ENCODE measurements at places on chromosomes 7 and 10.

- DNase-seq: no peak
Observed at GRCh38 chr7:102046373-102047117, 229.1 kb downstream of the CUX1 start.

DNA sequence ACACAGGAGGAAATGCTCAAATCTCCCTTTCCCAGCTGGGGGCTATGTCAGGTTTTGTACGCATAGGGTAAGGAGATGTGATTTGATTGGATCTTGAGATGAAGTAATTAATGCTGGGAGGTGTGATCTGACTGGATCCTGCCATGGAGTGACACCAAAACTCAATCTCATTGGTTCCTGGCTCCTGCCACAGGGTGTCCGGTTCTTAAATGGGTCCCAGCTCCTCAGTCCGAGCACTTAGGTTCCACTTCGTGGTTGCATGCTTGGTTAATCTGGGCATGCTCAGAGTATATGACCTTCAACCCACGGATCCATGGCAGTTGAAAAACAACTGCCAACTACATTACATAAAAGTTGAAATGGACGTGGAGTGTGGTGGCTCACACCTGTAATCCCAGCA, 3.1 kb upstream of the ZNF12 start:
- DNase-seq: no peak

GRCh38 chr7:16636555-16637101, 8.9 kb downstream of the ANKMY2 start:
- no peak for DNase-seq

DNA sequence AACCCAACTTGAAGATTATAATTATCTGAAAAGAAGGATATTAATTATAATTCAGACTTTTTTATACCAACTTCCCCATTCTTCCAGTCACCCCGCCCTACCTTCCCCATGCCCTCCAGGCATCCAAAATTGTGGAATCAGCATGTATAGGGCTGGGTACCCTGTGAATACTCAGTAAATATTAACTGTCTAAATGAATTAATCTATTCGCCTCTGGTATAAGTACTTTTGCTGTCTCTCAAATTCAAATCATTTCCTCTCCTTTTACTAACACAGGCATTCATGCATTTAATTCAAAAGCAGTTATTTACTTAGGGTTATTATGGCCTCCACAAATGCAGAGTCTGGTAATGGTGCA, 26.5 kb upstream of the GOT1 start:
- DNase-seq: no peak

DNA sequence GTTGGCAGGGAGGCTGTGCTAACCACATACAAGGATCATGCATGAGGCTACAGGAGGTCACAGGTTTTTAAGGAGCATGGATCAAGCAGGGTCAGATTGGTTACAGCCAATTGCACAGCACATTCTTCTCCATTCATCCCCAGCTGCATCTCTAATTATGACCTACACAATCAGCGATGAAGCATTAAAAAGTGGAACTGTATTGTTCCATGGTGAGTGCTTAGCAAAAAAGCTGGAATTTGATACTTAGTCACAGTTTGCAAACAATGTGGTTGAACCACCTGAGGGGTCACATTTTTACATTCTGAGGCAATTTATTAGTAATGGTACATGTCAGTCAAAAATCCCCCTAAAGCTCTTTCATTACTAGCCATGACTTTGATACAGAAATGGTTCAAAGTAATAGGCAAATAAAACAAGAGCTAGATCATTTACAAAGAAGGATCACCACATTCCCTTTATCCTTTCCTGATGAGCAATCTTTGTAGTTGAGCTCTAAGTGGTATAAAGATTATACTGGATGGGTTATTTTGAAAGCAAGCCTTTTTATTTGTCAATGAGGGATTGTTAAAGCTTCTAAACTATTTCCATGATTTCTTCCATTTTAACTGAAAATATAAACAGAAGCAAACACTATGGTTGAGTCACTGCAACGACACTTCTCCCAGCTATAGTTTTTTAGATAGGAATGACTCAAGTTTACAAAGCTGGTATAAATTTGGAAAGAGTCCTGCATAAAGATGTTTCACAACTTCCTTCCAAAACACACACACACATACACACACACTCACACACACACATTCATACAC, 217.8 kb upstream of the SEMA3A start:
- DNase-seq: no peak

DNA sequence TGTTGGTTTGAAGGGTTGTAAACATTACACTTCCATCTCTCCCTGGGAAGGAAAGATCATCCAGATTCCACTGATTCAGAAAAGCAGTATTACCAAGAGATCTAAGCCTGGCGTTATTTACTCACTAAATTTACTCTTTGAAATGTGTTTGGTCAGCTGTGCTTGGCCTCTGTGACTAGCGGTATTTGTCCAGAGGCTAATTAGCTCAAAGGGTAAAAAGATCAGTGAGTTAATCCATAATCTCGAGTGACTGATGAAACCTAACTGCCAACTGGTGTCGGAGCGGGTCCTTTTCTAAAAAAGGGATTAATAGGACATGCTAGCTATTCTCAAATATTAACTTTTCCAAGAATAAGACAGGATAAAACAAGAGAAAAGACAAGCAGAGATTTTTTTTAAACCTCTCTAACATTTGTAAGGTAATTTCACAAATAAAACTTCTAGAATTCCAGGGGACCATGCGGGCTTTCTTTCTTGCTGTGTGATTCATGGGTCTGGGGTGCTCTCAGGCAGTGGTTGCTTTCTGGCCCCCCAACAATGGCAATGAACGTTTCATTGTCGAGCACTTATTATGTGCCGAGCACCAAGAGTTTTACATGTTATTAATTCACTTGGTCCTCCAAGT, 247.3 kb upstream of the AOAH start:
- DNase-seq: no peak

- no peak for DNase-seq
Observed at GRCh38 chr10:52027055-52027705, 286.9 kb upstream of the DKK1 start.

- no peak for DNase-seq
Observed at GRCh38 chr7:13117103-13117502, 429.7 kb downstream of the ARL4A start.

- DNase-seq: no peak
Observed at GRCh38 chr7:106640368-106641141, 20.4 kb downstream of the CCDC71L start.

DNA sequence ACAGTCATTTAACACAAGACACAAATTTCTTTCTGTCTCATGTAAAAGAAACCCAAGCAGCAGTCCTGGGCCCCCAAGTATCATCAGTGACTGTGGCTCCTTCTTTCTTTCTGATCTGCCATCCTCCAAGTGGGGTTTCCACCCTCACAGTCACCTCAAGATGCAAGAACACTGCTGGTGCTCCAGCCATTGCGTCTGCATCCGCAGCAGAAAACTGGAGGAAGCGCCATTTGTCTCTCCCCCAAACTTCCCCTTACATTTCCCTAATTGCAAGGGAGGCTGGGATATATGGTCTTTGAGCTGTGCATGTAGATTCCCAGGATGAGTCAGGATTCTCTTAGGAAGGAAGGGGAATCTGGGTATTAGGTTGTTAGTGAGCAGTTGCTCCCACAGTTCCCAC, 60.9 kb upstream of the GNA12 start:
- no peak for DNase-seq

- DNase-seq: no peak
Observed at GRCh38 chr10:78752221-78752620, 316.5 kb upstream of the ZMIZ1 start.

- DNase-seq: no peak
Observed at GRCh38 chr7:98174334-98175259, 36.6 kb upstream of the BHLHA15 start.

GRCh38 chr10:63994371-63994770, 473.2 kb downstream of the REEP3 start:
- DNase-seq: no peak

DNA sequence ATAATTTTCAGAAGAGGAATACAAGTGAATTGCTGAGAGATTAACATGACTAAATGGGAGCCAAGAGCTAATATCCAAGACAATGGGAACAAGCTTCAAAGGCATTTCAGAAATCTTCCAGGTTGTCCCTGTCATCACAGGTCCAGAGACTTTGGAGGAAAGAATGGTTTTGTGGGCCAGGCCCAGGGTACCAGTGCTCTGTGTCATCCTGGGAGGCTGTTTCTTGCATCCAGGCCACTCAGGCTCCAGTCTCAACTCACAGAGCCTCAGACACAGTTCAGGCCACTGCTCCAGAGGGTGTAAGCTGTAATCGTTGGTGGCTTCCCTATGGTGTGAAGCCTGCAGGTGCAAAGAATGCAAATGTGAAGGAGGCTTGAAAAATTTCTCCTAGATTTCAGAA, 170.4 kb upstream of the NRG3 start:
- no peak for DNase-seq

GRCh38 chr10:29600067-29600466, 34.7 kb downstream of the SVIL start:
- DNase-seq: no peak

DNA sequence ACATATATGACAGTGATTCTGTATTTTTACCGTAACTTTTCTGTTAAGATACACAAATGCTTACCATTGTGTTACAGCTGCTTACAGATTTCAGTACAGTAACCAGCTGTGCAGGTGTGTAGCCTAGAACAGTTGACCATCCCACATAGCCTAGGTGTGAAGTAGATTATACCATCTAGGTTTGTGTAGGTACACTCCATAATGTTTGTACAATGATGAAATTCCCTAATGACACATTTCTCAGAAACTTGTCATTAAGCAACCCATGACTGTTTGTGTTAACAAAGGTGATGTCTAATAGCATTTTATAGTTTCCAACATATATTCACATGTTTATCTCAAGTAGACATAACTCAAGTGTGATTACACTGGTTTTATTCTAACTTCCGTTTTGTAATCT, 218.5 kb downstream of the PLXDC2 start:
- no peak for DNase-seq

- DNase-seq: no peak
Observed at GRCh38 chr7:49839863-49840645, 66.6 kb downstream of the VWC2 start.

DNA sequence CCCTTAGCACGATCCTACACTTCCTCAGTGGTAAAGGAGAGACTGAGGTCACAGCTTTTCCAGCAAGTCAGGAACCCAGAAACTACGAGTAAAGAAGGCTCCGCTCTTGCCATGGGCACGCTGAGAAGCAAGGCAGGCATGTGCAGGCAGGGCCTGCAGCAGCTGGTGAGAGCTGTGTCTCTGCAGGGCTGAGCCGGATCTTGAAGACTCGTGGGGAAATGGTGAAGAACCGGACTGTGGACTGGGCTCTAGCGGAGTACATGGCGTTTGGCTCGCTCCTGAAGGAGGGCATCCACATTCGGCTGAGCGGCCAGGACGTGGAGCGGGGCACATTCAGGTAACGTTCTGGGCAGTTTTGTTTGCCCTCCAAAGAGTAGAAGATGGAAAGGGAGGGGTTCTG, 51.9 kb upstream of the ZMIZ2 start:
- DNase-seq: no peak

- no peak for DNase-seq
Observed at GRCh38 chr7:24717694-24718320, 39.5 kb downstream of the GSDME start.

GRCh38 chr7:155721056-155721455, 76.6 kb downstream of the RBM33 start:
- no peak for DNase-seq

GRCh38 chr7:132546366-132547127, 29.7 kb downstream of the PLXNA4 start:
- no peak for DNase-seq

GRCh38 chr10:70376436-70377378, 5.7 kb downstream of the LRRC20 start:
- DNase-seq: no peak

DNA sequence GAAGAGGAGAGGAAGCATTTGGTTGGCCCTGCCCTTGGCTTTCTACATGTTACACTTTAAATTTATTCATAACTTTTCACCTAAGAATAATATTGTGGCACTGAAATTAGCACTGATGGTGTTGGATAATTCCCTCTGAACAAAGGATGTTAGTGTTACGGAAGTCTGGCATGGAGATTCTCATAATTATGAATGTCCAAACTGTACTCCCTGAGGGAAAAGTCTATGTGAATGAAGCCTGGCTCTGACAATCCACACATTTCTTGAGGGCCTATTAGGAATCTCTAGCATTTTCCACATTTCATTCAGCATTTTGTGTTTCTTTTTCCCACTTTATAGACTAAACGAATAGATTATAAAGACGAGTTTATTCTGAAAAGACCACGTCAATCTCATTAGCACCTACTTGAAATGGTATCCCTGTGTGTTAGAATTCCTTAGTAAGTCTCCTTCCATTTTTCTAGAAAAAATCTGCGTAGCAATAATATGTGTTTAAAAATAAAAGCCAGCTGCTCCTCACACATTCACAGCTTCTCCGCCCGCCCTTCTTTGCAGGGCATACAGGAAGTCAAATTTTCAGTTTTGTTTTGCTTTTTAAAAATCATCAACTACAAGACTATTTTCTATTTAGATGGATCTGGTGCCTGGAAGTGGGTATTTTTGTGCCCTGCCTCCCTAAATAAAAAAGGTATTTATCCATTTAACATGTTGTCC, 131.8 kb upstream of the PALS2 start:
- DNase-seq: no peak

- no peak for DNase-seq
Observed at GRCh38 chr10:19845503-19846368, 29.5 kb downstream of the PLXDC2 start.

GRCh38 chr7:4386190-4386589, 295.9 kb upstream of the FOXK1 start:
- no peak for DNase-seq

DNA sequence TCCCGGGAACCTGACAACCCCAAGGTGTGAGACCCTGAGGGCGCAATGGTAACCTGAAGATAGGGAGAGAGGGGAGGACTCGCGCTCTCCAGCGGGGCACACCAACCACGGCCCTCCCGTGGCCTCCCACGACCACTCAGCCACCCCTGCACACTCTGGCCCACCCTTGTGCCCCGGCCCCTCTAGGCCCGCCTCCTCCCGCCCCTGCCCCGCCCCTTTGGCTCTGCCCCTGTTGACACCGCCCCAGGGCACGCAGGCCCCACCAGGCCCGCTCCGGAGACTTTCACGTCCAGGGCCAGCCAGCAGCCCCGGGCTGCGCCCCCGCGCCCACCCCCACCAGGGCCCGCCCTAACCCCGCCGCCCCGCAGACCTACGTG, 10.9 kb downstream of the ATG9B start:
- DNase-seq: no peak

DNA sequence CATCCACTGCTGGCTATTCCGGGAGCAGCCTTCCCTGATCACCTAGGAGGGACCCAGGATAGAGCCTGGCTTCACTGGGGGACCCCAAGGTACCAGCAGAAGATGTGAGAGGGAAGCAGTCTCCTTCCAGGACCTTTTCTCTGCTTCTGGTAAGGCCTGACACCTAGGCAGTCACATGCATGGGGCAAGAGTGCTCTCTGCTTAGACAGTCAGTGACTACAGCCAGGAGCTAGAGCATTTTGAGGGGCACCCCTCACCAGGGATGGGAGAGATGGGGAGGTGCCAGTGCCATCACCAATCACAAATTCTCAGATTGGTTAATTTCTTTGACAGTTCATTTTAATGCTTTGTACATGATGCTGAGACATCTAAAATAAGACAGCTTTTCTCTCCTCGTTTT, 13.9 kb upstream of the ADO start:
- no peak for DNase-seq

All from activated CD4-positive, CD25-positive, alpha-beta regulatory T cell (primary cell).